Stimulated activated CD8-positive, alpha-beta memory T cell treated with anti-CD3 and anti-CD28 coated beads, Interleukin-15, amount 100 ng/mL, for 48 hours (primary cell): ENCODE measurements at places on chromosomes 7 and 10.

DNA sequence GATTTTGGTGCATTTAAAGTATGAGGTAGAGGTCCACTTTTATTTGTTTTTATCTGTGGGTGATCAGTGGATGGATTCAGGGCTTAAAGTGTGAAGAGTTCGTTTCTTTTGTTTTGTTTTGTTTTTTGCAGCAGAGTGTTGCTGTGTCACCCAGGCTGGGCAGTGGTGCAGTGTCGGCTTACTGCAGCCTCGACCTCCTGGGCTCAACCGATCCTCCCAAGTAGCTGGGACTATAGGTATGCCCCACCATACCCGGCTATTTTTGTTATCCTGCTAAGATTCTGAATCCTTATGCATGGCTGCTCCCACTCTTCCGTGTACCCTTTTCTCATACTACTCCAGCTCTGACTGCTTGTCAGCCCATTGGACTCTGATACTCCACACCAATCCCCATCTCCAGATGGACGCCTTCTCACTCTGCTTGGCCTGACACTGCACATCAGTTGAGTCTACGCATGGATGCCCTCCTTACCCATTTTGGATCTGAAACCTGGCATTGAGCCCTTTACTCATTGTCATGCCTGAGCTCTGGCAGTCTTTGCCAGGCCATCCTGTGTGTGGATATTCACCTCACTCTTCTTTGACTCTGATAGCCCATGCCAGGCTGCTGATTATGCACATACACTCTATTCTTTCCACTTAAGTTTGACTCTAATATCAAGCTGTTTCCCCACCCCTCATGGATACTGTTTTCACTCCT lies 119.5 kb downstream of the CCSER2 start:
- DNase-seq, result no peak

GRCh38 chr7:150453181-150453580 lies 2.8 kb downstream of the GIMAP8 start:
- DNase-seq, result no peak

DNA sequence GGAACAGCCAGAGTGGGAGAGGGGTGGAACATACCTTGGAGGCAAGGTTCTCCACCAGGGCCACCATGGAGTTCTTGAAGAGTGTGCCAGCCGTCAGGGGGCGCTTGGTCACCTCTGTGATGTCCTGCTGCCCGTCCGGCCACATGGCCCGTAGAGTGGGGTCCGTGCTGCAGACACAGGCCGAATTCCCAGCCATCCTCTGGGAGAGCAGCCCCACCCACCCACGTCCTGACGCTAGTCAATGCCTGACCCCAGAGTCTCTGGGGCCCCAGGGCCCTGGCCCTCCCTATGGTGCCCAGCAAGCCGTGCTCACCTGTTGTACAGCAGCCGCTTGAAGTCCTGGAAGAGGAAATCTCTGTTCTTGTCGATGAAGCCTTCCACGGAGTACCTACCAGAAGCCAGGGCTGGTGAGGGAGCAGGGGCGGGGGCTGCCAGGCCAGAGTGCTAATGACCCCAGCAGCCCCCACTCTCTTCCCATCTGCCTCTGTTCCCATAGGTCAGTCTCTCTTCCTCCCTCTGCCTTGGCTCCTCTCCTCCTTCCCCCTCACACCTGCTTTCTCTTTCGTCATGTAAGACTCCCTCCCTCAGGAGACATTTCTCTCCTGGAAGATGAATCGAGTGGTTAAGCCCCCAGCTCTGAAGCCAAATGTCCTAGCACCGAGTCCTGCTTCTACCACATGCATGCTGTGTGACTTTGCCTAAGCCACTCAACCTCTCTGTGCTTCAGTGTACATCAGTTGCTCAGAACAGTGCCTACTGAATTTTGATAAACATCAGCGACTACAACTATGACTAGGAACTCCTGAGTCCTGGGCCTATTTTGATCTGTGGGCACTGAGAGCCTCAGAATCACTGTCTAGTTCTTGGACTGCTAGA lies 11.0 kb downstream of the MYO1G start:
- no peak for DNase-seq

DNA sequence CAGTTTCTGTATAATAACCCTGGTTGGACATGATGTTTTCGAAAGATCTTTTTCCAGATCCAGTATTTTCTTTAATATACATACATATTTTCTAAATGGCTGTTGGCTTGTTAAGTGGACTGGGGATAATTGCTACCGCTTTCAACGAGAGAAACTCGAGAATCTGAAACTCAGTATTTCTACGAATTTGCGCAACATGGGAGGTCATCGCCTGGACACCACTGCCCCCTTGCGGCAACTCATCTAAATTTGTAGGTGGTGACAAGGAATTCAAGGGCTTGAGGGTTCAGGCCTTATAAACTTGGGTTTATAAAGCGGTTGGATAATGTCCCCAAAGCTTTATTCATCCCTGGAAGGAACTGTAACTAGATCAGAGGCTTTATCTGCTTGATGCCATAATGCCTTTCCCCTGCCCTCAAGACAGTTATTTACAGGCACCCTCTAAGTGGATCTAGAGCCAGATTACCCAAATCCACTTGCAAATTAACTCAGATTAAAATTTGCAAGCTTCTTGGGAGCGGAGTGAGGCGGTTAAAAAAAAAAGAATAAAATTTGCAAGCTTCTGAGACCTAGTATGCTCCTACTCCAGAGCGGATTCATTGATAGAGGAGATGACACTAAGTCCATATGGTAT lies 21.3 kb upstream of the KCNK18 start:
- DNase-seq, result peak; percentile 44

DNA sequence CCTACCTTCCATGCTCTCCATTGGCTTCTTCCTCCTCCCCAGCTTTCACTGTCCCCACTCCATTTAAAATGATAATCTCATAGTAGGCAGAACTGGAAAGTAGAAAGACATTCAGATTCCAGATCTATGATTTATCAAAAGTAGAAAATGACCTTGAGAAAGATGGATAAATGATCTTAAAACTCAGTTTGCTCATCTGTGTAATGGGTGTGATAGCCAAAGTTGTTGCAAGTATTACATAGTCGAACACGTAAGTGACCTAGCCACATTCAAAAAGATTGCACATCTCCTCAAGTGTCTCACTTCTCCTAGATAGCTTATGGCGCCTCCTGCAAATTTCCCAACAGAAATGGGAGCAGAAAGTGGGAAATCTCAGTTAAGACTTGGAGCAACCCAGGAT lies 89.8 kb upstream of the FGL2 start:
- DNase-seq, result no peak

GRCh38 chr10:6530966-6531365 lies 49.1 kb downstream of the PRKCQ start:
- no peak for DNase-seq

GRCh38 chr7:30836991-30837390 lies 65.8 kb downstream of the MINDY4 start:
- no peak for DNase-seq

DNA sequence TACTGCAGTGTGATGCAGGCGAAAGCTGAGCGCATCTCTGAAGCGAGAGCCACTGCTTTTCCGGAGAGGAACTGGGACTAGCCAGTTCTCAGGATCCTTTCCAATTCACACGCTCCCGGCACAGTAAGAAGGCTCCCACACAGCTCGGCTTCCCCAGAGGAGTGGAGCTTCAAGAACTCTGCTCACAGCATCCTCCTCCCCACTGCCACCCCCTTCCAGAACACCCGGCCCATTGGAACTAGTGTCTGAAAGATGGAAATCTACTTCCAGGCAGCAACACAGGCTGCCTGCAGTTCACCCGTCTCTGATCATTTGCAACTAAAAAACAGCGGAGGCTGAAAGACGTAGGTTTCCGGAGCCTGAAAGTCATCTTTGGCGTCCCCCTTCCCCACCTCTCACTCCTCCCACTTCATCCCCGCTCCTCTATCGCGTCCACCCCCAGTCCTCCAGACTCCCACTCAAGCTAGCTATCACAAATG lies at the start of gene DGKB:
Gene DGKB (minus strand): TSS at position 163 of the 479 bp plus-strand sequence.
- no peak for DNase-seq

DNA sequence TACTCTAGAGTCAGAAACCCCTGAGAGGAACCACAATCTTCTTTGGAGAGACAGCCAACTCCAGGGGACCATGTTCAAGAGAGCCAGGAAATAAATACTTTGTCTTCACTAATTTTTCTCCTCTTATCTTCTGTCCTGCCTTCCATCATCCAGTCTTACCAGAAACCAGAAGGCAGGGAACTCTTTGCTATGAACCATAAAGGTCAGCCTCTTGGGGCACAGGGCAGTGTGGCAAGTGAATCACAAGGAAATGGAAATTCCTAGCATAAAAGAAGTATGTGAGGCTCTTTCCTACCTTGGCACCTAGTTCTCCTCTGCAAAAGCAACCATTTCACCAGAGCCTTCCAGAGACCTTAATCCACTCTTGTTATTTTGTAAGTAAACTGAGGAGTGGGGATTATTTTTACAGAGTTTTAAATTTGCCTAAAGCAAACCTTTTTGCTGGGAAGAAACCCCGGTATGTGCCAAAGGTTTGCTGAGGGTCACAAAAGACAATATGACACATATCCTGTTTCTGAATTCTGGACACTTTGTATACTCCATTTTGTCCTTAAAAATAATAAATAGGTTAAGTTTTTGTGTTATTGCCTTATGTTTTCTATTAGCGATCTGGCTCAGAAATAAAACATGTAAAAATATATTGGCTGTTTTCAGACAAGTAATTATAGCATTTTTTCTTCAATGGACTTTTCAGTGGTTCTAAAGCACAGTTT lies 87.1 kb downstream of the ADAM22 start:
- DNase-seq, result no peak

- DNase-seq, result no peak
Observed at GRCh38 chr7:21028186-21028585, 241.5 kb upstream of the SP8 start.

DNA sequence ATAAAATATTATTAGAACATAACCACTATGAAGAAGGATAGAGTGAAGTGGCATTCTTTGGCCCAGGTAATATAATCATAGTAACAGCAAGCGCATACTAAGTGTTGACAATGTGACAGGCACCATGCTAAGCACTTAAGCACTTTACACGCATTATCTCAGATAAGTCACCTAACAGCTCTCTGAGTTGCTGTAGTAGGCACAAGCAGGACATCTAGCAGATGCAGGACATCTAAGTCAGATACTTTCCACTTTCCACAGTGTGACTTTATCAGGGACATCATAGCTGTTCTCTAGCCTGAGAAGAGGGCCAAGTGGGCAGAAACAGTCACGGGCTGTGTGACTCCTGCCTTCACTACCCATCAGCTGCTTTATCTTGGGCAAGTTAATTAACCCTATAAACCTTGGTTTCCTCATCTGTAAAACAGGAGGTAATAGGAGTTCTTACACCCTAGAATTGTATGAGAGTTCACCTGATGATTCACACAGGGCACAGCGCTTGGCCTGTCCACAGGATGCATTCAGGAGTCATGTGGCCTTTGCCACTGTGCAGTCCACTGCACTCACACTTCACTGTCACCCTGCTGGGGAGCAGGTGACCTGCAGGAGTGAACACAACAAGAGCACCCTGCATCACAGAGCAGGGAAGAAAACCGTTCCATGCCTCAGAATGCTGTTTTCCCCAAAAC lies 12.5 kb downstream of the LIPA start:
- no peak for DNase-seq

- DNase-seq, result no peak
Observed at GRCh38 chr10:74824184-74824899, 2.1 kb upstream of the KAT6B start.

- DNase-seq, result no peak
Observed at GRCh38 chr10:45353186-45353585, 20.8 kb upstream of the ALOX5 start.

DNA sequence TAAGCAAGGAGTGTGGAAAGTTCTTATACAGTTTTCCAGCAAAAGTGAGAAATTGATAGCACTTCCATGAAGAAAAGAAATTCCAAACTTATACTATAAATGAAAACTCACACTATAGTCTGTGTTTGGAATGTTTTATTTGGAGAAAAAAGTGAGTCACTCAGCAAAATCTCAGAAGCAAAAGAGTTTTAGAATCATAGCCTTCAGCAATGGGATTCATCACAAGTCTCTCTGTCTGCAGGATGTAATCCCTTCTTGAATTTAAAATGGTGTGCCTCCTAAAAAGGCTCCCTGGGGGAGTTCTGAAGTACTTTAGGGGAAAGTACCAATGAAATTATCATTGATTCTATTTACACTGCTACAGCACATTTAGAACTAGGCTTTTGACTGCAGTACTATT lies 756.4 kb downstream of the XPNPEP1 start:
- DNase-seq, result no peak

GRCh38 chr10:110525349-110526260 lies 27.9 kb downstream of the DUSP5 start:
- no peak for DNase-seq

DNA sequence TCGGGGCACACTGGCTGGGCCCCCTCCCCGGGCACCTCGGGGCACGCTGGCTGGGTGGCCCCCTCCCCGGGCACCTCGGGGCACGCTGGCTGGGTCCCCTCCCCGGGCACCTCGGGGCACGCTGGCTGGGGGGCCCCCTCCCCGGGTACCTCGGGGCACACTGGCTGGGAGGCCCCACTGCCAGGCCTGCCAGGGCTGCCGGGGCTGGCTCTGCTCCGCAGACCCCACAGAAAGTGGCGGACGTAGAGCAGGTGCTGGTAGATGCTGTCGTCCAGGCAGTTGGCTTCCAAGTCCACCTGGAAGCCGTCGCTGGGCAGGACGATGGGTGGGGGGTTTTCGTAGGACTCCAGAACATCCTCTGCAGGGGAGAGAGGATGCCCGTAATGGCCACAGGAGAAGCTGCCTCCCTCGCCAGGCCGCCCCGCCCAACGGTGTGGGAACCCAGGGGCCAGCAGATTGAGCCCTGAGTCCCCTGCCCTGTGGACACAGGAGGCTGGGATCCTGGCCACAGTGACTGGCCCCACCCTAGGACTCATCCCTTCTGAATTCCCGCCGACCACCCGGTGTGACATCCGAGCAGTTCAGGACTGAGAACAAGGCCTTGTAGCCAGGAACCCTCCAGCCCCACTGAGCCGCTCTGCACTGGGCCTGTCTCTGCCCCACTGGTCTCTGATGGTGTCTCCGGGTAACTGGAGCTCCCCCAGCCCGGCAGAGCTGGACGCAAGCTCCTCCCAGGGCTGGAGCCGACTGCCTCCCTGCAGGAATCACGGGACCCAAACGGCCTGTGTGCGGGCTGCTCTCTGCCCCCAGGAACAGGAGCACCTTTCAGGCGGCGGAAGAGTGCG lies 28.2 kb downstream of the AP5Z1 start:
- DNase-seq, result no peak

DNA sequence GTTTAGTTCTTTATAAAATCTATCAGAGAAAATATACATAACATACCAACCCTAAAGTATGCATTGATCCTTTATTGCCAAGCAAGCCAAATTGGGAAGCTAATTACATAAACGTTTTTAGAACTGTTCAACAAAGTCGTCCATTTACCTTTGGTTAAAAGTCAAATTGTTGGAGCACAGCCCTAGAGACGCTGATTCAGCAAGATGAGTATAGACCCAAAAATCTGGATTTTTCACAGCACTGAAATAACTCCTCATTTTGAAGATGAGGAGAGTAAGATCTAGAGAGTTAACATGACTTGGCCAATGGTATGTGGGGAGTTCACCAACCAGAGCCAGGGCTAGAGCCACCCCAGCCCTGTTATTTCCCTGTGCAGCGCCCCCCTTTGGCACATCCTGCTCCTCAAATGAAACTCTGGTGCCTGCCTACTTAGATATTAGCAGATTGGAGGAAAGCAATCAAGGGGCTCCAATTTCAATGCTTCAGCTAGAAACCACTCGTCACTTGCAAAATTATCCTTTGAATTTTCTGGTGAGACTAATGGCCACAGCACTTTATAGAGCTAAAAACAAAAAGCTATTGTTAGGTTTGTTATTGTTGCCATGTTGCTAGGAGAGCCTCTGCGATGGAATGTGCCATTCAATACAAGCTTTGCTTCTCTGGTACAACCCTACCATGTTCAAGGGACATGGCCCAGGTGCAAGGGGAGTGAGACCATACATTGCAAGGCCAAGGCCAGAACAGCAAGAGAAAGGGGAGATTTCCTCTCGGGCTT lies 132.6 kb upstream of the ZEB1 start:
- no peak for DNase-seq

- no peak for DNase-seq
Observed at GRCh38 chr10:123624086-123624485, 42.1 kb upstream of the GPR26 start.
